ENCODE measurements at places on chromosomes 2 and 18.
A peak's percentile ranks its signal among the peaks of the same experiment; 100 is the strongest.

GRCh38 chr2:216023055-216023648 is 9.8 kb upstream of the MREG start:
- DNase-seq: no peak

DNA sequence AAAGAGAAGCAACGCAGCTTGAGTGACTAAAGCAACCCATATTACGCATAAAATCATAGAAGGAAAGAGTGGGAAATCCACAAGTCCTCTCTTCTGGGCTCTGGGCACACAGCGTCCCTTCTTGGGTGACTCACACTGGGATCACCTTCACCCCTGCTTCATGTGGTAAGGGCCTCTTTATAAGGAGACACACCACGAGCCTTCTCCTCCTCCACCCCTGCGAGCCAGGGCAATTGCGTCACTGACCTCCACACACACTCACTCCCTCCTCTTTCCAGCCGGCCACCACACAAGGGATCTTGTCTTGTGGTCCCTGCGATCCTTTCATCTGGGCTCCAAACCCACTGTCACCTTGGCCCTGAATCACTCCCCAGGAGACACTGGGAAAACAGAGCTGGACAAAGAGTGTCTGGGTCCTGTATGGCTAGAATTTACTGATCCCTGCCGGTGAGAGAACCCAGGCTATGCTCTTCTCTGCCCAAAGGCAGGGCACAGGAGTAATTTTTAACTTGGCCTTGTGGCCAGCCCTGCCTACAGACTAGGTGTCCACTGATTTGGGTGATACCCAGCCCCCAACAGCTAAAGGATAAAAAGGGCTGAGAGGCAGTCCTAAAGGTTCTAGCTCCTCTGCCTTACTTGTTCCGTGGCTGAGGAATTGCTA is 35.3 kb downstream of the NHEJ1 start:
- no peak for DNase-seq

DNA sequence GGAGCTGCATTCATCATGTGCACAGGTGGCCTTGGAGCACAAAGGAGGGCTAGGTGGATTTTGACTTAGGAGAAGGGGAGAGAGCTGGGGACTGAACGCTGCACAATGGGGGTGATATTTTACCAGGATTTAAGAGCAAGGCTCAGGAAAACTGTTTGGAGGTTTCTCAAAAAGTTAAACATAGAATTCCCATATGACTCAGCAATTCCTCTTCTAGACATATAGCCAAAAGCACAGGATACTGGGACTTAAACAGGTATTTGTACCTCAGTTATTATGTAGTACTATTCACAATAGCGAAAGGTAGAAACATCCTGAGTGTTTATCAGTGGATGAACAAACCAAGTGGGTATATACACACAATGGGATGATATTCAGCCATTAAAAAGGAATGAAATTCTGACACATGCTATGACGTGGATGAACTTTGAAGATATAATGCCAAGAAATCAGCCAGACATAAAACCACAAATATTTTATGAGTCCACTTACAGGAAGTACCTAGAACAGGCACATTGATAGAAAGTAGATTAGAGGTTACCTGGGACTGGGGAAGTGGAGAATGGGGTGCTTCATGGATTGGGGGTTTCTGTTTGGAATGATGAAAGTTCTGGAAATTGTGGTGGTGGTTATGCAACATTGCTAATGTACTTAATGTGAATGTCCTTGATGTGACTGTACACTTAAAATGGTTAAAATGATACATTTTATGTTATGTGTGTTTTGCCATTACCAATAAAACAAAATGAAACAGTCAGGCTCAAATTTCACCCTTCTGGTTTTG is 216.9 kb downstream of the HAUS1 start:
- no peak for DNase-seq

GRCh38 chr2:64653109-64654062 is at the start of gene SERTAD2:
Gene SERTAD2 (minus strand): TSS chr2:64653913. CDS start chr2:64636871, 17,042 bp downstream.
- DNase-seq: peak; percentile 18

- DNase-seq: no peak
Measured at GRCh38 chr2:176291809-176292283, 22.6 kb downstream of the MTX2 start.

DNA sequence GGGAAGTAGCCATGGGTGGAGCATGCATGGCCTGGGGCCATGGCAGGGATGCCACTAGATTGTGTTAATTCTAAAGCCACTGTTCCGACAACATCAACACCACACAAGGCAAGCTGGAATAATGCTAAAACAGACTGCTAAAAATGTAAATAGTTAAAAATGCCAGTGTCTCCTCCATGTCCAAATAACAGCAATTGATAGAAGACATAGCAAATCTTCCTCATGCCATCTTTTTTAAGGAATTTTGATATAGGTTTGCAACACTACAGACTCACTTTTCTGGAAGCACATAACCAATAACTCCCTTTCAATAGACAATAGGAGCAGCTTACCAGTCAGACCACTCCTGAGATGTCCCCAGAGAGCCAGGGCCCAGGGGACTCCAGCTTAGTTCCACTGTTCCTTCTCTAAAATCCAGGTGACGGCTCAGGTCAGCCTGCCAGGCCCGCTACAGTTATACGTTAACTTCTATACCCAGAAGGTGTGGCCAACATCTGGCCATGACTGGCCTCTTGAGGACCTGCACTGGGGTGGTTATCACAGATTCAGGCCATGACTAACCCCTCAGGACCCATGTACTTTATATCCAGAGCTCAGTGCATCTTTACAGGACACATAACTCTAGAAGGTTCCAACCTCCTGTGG is 20.3 kb downstream of the TUBB6 start:
- DNase-seq: no peak

- peak; percentile 51 for DNase-seq
Measured at GRCh38 chr2:53202063-53202462, 565.5 kb upstream of the CHAC2 start.

DNA sequence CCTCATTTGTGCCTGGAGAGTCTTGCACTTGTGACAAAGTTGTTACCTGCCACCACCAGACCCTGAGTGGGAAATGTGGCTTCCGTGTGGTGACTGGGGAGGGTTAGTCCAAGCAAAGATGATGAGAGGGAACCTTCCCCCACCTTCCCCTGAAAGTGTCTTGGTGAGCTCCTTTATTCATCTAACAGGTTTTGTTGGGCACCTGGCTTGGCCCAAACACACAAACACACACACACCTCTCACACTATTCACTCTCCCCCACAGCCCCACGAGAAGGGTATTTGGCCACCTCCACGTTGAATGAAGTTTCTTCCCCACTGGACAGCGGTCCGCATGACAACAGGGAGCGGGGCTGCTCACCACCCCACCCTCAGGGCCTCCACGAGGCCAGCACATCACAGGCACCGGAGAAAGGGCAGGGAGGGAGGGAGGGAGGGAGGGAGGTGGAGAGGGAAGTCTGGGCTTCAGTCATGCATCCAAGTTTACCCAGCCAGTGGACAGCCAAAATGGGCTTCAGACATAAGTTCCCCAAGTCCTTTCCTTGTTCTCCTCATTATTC is 1.4 kb downstream of the CIB4 start:
- no peak for DNase-seq

DNA sequence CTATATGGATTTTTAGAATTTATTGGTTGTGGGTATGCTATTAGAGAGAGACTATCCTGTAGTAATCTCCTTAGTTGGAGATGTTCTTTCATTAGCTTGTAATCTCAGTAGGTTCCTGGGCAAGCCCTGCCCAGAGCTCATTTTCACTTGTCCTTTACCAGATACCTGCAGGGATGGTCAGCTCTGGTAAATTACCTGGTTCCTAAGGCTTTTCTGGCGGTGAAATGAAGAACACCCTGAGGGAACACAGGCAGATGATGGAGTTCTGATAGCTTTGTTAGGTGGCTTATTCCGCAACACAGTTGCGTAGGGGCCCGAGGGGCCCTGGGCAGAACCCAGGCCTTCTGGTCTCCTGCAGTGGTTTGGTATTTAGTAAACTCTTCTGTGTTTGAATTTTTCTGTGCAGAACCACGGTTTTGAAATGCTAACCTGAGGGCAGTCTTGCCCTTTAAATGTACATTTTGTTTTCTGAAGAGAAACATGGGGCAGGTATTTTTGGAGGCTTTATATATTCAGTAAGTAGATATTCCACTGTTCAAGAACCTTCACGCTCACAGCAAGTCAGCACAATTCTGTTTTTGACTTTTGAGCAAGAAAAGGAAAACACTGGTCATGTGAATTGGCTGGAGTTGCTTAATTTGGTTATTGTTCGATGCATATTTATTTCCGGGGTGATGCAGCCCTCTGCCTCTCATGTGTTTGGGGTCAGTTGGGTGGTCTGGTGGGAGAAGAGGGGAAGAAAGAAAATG is 22.4 kb downstream of the ZNF532 start:
- no peak for DNase-seq

GRCh38 chr18:46793565-46793964 is 36.7 kb upstream of the ST8SIA5 start:
- no peak for DNase-seq

DNA sequence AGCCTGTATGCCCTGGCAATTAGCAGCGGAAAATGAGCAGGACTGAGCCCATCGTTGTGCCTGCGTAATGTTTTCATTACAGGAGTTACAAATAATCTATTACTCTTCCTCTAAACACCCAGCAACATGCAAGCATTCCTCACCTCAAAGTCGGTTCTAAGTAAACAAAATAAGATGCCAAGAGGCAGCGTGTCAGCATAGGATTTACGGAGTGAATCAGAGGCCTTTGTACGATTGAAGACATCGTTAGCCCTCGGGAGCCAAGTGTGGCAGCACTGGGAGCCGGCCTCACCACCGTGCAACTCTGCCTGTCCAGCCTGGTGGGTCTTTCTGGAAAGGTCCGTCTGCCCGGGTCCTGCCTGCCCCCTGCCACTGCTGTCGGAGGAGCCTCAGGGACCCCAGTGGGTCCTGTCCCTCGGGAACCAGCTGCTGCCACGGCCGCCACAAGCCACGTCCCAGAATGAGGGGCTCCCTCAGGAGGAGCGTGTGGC is 80.1 kb upstream of the CTDP1 start:
- no peak for DNase-seq

- DNase-seq: no peak
Measured at GRCh38 chr2:150295544-150295943, 191.9 kb downstream of the RND3 start.

- no peak for DNase-seq
Measured at GRCh38 chr18:2968606-2969005, 44.3 kb downstream of the LPIN2 start.

DNA sequence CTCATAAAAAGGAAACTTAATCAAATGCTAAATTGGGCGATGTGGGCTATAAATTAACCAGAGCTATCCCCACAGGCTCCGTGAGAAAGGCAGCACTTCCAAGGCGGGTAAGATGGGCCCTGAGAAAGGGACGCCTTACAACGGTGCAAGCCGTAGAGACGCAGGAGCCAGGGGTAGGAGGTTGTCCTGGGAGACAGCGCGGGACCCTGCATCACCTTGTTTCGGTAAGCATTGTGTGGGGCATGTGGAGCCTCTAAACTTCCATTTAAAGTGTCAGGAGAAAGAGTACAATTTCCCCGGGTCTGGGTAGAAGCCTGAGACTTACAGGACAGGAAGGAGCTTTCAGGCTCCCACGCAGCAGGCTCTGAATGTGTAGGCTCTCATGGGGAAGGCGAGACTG is 1.2 kb upstream of the PER2 start:
- no peak for DNase-seq

DNA sequence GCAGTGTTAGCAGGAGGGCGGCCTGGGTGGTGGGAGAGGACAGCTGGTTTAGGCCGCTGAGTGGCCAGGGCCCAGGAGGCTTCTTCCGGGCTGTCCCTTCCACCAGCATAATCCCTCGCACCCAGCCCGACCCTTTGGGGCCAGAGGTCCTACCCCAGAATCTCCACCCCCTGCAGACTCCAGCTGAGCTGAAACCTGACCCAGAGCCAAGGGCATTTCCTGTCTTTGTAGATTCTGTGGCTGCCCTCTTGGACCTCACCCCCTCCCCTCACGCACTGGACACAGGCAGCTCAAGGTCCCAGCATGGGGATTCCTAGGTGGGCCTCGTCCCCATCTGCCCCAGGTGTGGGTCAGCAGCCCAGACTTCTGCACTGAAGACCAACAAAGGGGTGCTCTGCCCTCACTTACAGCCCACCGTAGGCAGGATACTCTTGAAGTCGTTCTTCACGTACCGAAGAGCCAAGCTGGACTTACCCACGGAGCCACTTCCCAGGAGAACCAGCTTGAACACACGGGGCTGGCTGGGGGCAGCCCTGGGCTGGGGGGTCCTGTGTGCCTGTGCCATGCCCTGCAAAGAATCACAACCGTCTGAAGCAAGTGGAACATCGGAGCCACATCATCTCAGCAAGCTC is 4.8 kb downstream of the RAB17 start:
- DNase-seq: no peak

- no peak for DNase-seq
Measured at GRCh38 chr2:192413812-192414681, 219.3 kb upstream of the TMEFF2 start.

- no peak for DNase-seq
Measured at GRCh38 chr18:64956465-64956864, 794.3 kb upstream of the CDH7 start.

GRCh38 chr2:198973785-198974184 is 484.0 kb downstream of the SATB2 start:
- no peak for DNase-seq

DNA sequence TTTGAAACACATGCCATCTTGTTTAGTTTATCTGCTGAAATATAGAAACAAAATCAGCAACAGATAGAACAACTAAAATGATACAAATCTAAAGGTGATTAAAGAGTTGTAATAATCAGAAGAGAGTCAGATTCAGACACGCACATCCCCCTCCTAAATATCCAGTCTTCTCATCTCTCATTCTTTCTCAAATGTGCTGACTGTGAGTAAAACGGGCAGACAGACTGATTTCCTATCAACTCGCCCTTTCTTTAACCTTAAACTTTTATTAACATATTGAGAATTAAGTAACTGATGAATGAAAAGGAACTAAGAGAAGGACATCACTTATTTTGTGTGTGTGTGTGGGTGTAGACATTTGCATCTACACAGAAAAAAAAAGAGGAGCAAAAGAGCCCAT is 34.6 kb upstream of the SPP2 start:
- no peak for DNase-seq

GRCh38 chr2:220913384-220913783 is 658.7 kb downstream of the EPHA4 start:
- no peak for DNase-seq

DNA sequence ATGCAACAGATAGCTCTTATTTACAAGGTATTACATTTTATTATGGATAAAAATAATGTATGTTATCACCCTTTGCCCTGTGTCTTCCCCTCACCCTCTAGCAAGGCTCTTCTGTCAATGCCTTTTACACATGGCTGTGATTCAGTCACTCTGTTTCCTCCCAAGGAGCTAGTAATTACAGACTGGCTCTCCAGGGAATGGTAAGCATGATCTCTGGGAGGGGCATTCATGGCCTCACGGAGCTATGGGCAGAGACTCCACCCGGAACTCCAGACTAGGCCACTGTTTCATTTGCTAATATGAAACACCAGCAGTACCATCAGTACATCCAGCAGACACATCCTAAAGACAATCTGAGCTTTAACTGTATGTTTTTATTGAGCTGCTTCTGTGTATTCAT is 410.9 kb upstream of the CYRIA start:
- no peak for DNase-seq

DNA sequence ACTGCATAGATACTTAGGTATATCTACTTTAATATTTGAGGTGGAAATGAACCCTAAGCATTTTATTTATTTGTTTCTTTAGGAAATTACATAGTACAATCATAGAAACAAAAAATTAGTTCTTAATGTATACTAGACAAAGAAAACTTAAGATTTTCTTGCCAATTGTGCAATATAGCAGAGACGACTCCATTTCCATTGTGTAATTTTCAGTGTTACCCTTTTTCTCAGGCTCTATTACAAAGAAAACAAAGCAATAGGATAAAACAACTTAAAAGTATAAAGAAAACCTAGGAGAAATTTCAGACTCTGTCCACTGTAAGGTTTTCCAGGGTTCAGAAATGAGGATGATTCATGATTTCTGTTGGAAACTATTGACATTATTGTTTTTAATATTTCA is 89.0 kb upstream of the SERTAD2 start:
- no peak for DNase-seq
